ENCODE measurements at places on chromosomes 1 and 21.

DNA sequence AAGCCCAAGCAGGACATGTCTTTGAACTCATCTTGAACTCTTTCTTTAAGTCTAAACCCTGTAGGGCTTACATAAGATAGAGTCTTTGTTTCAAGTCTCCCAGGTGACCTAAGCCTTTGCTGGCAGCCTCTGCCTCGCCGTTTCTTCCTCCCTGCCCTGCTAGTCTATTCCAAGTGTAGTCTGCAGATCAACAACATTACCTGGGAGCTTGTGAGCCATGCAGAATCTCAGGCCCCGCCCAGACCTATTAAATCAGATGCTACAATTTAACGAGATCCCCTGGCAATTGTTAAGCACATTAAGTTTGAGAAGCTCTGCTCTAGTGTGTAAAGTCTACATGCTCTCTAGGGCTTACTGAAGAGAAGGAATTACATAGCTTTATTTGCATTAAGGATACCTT is 271.6 kb downstream of the PBX1 start:
- no peak for DNase-seq

GRCh38 chr1:112818990-112819689 is 104.0 kb upstream of the PPM1J start:
- no peak for DNase-seq

- DNase-seq: no peak
Measured at GRCh38 chr1:44460107-44460882, 55.2 kb downstream of the RNF220 start.

DNA sequence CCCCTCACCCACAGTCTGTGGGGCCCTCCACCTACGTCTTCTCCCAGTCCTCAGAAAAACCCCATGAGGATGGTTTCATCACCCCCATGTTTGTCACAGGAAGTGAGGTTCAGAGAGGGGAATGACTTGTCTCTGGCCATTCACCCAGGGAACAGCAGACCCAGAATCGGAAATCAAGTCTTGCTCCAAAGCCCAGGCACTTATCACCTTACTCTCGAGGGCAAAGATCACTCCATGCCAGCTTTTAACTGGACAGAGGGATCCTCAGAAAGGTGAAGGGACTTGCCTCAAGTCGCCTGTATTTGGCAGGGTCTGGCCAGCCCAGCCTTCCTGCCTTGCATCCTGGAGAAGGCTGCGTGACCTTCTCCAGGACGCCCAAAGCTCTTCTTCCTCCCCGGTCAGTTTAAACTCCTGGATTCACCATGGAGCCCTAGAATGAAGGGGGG is 57.9 kb upstream of the SSBP3 start:
- DNase-seq: no peak

DNA sequence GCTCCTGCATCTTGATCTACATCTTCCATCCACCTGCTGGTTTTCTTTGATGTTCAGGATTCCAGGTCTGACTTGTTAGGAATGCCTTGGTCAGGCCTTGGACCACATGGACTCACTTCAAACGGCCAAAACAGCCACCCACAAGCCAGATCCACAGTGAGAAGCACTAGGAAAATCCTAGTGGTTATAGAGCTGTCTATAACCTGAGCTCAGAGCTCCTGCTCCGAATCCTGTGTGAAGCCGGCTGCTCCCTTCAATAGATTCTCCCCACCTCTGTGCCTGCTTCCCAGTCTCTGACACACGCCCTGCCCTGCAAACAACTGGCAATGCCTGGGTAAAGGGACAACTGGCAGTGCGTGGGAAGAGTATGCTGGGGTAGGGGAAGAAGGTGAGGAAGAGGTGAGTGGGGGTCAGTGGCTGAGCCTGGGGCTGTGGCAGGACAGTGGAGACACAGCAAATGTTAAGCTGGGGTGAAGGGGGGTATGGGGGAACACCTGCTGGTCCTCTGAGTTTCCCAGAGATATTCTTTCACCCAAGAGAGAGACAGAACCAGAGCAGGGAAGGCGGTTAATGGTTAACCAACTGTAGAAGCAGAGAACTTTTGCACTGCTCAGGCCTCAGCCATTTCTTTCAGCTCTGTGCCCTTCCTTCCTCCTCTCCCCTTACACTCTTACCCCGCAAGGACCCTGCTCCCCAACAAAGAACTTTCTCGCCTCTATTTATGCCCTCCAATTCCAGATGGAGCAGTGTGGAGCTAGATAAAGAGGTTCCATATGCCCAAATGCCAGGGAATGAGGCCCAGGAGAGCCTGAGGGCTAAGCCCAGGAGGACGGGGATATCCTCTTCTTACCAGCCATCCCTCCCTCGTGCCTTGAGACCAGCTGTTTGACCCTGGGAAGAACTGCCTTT is 4.5 kb downstream of the PLXNA2 start:
- no peak for DNase-seq

- no peak for DNase-seq
Measured at GRCh38 chr1:112033439-112034120, 44.1 kb upstream of the KCND3 start.

DNA sequence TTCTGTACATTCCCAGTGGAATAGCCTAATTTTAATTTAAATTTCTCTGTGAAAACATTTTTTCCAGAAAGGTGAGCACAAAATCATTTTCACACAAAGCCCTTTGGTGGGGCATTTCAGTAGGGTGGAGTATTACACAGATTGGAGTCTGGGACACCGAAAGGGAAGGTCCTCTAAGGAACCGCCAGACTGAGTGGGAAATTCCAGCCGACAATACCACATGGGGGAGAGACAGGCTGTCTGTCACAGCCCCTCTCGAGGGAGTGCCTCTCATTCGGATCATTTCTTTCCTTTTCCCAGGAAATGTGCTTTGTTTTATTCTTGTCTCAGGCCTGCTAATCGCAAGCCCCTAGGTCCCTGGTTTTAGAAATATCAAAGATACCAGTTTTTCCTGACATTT is 150.6 kb upstream of the HOOK1 start:
- DNase-seq: no peak

- DNase-seq: no peak
Measured at GRCh38 chr1:215710899-215711225, 143.8 kb downstream of the KCTD3 start.

- DNase-seq: no peak
Measured at GRCh38 chr21:17146426-17146825, 366.4 kb upstream of the CXADR start.

DNA sequence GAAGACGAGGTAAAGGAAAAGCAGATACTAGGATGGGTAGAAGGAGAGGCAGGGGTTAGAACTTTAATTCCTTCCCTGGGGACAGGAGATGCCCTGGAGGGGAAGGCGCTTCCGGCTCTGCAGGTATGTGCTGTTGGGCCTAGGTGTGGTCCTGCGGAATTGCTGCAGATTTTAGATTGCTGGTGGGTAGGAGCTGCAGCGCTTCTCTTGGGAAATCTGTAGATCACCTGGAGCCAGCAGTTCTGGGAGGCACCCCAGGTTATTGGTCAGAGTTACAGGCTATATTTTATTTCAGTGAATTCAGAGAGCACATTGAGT is 1.1 kb downstream of the MGST3 start:
- no peak for DNase-seq

GRCh38 chr1:206851341-206852010 is 13.9 kb upstream of the IL20 start:
- DNase-seq: no peak

- peak; percentile 19 for DNase-seq
Measured at GRCh38 chr1:216750031-216750627, 26.9 kb upstream of the ESRRG start.

DNA sequence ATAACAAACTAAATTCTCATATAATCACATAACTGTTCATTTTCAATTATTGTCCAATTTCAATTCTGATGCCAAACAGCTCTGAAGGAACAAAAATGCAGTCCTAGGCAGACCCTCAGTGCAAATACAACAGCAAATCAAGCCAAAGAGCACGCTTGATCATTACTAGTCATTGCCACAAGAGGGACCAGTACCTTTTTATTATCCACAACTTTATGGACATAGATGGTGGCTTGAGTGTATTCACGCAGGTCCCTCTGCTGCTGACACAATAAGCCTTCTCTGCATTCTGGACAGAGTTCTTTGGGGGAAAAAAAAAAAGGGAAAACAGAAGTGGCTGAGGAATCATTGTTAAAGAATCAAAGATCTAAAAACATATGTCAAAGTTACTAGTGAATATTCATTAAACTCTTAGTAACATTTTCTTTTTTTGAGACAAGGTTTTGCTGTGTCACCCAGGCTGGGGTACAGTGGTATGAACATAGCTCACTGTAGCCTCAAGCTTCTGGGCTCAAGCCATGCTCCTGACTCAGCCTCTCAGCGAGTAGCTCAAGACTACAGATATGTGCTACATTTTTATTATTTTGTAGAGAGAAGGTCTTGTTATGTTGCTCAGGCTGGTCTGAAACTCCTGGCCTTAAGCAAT is 34.3 kb upstream of the RAP1GAP start:
- DNase-seq: no peak

GRCh38 chr1:219741011-219741970 is 128.4 kb upstream of the ZC3H11B start:
- no peak for DNase-seq

- DNase-seq: peak; percentile 57
Measured at GRCh38 chr1:116667575-116668105, at the start of gene IGSF3. Gene IGSF3, minus strand, starts transcription at chr1:116667733. Its CDS starts 1,407 bp downstream, at chr1:116666326.

Measured in progenitor cell of endocrine pancreas (in vitro differentiated cells).